ENCODE measurements at places on chromosomes 3 and 15.
A peak's percentile ranks its signal among the peaks of the same experiment; 100 is the strongest.

DNA sequence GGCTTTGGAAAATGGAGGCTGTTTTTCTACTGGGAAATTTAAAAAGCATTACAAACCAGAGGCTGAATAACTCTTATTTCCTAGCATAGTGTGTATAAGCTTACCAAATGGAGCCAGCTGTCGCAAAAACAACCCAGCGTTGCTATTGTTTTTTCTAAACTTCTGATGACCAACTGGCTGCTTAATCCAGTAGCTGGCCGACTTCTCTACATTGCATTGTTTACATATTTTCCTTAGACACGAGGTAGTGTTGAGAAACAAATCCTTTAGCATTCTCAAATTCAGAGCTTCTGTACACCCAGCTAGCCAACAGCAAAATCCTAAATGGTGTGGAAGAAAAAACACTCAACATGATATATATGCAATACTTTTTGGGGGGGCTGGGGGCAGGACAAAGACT lies 161.0 kb upstream of the ADAMTS9 start:
- DNase-seq, result no peak

- DNase-seq, result peak; percentile 12
Measured at GRCh38 chr3:163916596-163917560, 1161.4 kb downstream of the SI start.

GRCh38 chr15:88714782-88715372 lies 76.1 kb downstream of the ISG20 start:
- no peak for DNase-seq

GRCh38 chr3:102926618-102927017 lies 491.8 kb downstream of the ZPLD1 start:
- DNase-seq, result no peak

GRCh38 chr15:74460298-74460697 lies 662 bp downstream of the UBL7 start:
- no peak for DNase-seq

- no peak for DNase-seq
Measured at GRCh38 chr15:100829457-100829856, 50.2 kb upstream of the ALDH1A3 start.

DNA sequence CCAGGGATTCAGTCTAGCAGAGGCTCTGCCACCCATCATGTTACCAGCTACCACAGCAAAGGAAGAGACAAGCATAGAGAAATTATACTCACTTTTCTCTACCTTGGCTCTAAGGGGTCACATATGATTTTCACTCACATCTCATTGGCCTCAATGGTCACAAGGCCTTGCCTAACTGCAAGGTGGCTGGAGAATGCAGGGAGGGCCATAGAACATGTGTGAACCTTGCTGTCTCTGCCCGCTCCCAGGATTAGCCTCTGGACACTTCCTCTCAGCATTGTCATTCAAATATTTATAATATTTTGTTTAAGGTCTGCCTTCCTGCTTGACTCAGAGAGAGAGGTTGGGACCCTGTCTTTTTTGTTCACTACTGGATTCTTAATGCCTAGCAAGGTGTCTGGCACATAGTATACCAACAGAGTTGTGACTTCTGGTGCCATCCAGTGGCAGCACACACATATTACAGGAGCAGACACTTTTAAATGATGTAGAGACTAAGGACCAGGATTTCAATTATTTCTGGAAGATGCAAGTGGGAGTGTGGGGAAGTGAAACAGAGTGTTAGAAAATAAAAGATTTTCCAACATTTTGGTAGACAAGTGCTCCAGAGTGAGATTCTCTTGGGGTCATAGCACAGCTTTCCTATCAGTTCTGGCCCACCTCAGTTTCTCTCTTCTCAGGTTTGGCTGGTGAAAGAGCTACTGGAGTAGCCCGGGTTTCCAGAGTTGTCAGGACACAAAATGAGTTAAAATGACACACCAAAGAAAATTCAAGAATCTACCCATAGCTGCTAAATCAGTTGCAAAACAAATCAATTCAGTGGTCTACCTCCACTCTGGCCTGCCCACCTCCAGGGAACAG lies 119.0 kb upstream of the RASGRP1 start:
- peak; percentile 26 for DNase-seq

DNA sequence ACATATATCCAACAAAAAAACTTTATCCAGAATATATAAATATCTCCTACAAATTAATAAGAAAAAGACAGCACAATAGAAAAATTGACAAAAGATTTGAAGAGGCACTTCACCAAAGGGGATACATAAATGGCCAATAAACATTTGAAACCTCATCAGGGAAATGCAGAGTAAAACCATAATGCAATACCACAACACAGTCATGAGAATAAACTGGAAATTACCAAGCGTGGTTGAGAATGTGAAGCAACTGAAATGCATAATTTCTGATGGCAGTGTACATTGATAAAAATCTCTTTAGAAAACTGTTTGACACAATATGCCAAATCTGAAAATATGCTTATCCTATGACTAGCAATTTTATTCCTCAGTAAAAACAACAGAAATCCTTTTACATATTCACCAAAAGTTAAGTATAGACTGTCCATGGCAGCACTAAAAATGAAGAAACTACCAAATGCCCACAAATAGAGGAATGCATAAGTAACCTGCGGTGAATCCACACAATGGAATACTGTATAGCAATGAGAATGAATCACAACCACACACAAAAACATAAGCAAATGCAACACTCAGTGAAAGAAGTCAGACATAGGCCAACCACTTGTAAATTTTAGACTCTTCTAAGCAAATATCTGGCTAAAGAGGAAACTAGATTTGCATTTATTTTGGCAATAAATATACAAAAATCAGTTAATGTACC lies 7.9 kb downstream of the LYZL4 start:
- no peak for DNase-seq

DNA sequence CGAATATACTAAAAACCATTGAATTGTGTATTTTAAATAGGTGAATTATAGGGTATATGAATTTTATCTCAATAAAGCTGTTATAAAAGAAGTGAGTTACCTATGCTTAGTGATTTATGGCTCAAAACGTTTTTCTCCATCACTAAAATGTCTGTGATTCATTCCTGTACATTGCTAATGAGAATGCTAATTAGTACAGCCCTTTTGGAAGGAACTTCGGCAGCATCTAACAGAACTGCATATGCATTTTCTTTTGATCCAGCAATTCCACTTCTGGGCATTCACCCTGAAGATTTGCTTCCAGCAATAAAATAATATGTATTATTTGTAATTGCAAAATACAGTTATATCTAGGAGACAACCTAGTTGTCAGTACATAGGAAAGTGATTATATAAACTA lies 53.6 kb downstream of the TCF12 start:
- DNase-seq, result no peak

- no peak for DNase-seq
Measured at GRCh38 chr3:183449391-183449790, 21.0 kb upstream of the MCF2L2 start.

DNA sequence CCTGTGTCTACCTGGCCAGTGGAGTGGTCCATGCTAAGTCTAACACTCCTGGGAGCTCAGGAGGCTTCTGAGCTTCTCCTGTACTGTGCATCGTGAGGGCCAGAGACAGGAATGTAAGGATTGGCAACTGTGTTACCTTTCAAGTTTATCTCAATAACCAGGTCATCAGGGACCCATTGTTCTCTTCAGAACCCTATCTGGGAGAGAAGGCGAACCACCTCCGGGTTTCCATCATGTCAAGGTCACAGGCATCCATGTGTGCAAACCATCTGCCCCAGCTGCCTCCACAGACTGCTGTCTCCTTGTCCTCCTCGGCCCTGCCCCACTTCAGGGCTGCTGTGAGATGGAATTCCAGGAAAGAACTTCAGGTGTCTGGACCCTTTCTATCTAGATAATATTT lies 5.9 kb downstream of the ANKRD63 start:
- DNase-seq, result no peak

DNA sequence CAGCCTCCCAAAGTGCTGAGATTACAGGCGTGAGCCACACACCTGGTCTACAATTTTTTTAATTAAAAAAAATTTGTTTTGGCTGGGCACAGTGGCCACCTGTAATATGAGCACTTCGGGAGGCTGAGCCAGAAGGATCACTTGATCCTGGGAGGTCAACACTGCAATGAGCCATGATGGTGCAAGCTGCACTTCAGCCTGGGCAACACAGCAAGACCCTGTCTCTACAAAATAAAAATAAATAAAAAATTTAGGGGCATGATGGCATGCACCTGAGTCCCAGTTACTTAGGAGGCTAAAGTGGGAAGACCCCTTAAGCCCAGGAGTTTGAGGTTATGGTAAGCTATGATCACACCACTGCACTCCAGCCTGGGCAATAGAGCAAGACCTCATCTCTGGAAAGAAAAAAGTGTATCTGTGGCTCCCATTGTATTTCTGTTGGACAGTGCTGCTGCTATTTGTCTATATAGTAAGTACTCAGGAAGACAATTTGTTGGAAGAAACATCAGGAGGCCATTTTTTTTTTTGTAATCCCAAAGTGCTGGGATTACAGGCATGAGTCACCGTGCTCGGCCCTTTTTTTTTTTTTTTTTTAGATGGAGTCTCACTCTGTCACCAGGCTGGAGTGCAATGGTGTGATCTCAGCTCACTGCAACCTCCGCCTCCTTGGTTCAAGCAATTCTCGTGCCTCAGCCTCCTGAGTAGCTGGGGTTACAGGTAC lies 27.5 kb upstream of the SH3BP5 start:
- no peak for DNase-seq

DNA sequence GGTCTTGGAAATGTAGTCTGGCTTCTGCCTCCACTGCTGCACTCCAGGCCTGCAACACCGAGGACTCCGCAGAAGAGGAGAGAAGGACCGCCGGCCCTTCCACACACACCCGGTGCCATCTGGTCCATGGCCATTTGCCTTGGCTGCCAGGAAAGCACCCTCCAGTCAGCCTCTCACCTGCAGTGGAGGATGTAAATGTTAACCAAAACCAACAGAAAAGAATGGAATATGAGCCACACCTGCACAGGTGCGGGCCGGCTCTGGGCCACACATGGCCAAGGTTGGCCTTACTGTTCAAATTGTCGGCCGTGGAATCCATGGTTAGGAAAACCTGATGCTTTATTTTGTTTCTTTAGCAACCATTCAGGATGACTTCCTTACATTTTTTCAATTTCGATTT lies 178.3 kb upstream of the C2CD4B start:
- no peak for DNase-seq

- DNase-seq, result no peak
Measured at GRCh38 chr3:134018850-134019249, 10.9 kb downstream of the SLCO2A1 start.

GRCh38 chr3:64728428-64728827 lies 40.6 kb upstream of the ADAMTS9 start:
- no peak for DNase-seq

DNA sequence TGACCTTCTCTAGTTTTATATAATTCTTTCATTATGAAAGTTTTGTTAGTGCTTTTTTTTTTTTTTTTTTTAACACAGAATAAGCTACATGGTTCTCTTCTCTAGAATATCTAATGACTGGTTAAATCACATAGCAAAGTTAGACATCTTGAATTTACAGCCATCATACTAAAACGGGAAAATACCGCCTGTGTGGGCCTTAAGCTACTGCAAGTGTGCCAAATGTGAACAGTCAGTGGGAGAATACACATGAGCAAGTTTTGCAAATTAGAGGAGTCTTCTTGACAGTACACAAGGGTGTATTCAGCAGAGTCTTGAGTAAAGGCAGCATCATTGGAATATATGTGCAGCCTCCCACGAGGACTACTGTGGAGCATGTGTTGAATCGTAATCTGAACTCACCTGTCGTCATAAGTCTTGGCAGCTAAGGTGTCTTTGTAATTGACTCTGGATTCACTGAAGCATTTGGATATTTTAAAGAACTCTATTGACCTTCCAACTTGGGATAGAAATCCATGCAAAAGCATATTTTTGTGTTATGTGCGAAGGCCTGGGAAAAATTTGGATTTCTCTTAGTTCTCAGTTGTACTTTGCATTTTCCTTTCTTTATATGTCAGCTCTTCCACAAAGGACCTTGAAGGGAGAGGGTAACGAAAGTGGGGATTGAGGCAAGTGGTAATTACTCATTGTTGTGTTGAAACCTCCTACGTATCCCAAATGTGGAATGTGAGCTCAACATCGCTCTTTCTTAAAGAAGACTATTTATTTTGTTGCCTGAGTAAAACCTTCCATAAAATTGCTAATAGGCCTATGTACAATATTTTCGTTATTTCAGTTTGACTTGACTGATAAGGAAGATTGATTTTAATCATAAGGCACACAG lies 117.4 kb downstream of the ATG7 start:
- no peak for DNase-seq

- no peak for DNase-seq
Measured at GRCh38 chr3:144096016-144096415, 124.4 kb downstream of the DIPK2A start.

- no peak for DNase-seq
Measured at GRCh38 chr3:48016301-48016973, at the start of gene MAP4. TSS of gene MAP4 (minus strand) at chr3:48016416. CDS start at chr3:47998860, 17,556 bp downstream.

DNA sequence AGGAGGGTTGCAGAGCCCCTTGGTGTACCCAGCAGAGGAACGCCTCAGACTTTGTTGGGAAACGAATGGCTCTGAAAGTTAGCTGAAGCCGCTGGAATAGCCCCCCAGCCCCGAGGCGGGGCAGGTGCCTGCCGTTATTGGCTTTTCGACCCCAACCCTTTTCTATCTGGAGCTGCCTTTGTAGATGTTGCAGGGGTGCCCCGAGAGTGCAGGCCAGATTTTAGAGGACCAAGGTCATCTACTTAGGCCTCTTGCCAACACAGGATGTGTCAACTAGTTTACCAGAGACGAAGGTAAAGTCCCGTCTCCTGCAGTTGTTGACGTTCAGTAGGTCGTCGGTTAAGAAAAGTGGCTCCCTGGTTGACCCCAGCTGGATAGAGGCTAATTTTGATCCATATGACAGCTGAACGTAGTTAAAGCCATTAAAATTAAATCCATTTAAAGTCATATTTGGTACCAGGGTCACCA lies 579 bp upstream of the UBE3A start:
- DNase-seq, result peak; percentile 39

DNA sequence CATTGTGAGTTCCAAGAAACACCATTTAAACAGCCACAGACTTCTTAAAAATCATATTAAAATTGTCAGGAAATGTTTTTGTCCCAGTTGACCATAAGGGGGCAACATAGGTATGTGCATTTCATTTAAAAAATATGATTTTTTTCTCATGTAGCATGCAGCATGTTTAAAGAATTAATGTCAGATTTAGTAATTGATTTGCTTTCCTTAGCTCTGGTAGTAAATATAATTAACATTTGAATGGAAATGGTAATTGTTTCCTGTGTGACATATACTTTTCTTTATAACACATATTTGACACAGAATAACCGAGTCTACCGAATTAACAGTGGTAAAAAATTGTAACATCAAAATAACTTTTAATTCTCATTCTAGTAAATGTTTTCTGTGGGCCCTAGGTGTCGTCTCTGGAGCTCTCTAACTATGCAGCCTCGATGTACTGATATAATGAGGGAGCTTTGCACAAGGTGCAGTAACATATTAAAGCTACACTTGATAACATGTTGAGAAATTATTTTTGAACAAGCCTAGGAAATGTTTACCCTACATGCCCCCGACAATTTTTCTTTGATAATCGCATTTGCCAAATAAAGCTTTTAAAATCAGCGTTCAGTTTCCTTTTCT lies 34.9 kb downstream of the NXPE3 start:
- DNase-seq, result no peak

- no peak for DNase-seq
Measured at GRCh38 chr3:49805897-49806701, 3.0 kb downstream of the INKA1 start.

- no peak for DNase-seq
Measured at GRCh38 chr15:48976444-48977088, 12.8 kb upstream of the SHC4 start.
